Activated CD8-positive, alpha-beta T cell treated with anti-CD3 and anti-CD28 coated beads, Interleukin-2, amount 10 ng/mL, durations not matched to agents 7 days and 5 days (primary cell): ENCODE measurements at places on chromosomes 2 and 18. TPM values are rescaled to one million over a fixed set of nuclear protein-coding genes. Genes with fewer than 3 reads are reported as not detected.

Gene TSHZ1
- 16.8 TPM for total RNA-seq

Gene SERPINB5
- total RNA-seq, result not detected

Gene ZSCAN30
- total RNA-seq, result 18.3 TPM

Gene YWHAQ
- total RNA-seq, result 292 TPM

Gene TNFAIP6
- not detected for total RNA-seq

Gene KATNAL2
- 0.34 TPM for total RNA-seq

Gene ITGB6
- not detected for total RNA-seq

Gene GPN1
- 41.4 TPM for total RNA-seq

Gene CPO
- not detected for total RNA-seq

Gene SLC66A3
- 16.9 TPM for total RNA-seq

Gene GPR35
- 23.8 TPM for total RNA-seq

Gene RAD51AP2
- not detected for total RNA-seq

Gene CD8A
- total RNA-seq, result 667 TPM

Gene SMYD1
- not detected for total RNA-seq

Gene DSG2
- total RNA-seq, result 0.18 TPM

Gene RUFY4
- 0.55 TPM for total RNA-seq

Gene PLGLB2
- total RNA-seq, result 0.53 TPM

Gene LMAN1
- 59.1 TPM for total RNA-seq

Gene AGXT
- not detected for total RNA-seq

Gene HOXD1
- total RNA-seq, result not detected

Gene GRHL1
- 0.57 TPM for total RNA-seq

Gene C2orf80
- total RNA-seq, result not detected

Gene UGT1A5
- total RNA-seq, result not detected

Gene ANO7
- 0.31 TPM for total RNA-seq

Gene RGPD4
- not detected for total RNA-seq

Gene COLEC12
- not detected for total RNA-seq

Gene G6PC2
- total RNA-seq, result not detected

Gene KCNS3
- total RNA-seq, result not detected

Gene NOP58
- 120 TPM for total RNA-seq

Gene CCDC85A
- not detected for total RNA-seq

Gene NEU2
- not detected for total RNA-seq

Gene SLC4A5
- total RNA-seq, result 1.6 TPM

Gene AQP12A
- total RNA-seq, result not detected

Gene LIMS2
- total RNA-seq, result 38.3 TPM

Gene CCDC121
- total RNA-seq, result 1.6 TPM

Gene ANTXR1
- total RNA-seq, result not detected

Gene LIMS4
- 0.78 TPM for total RNA-seq

Gene ALPI
- total RNA-seq, result not detected

Gene CTDSP1
- 185 TPM for total RNA-seq

Gene ADD2
- total RNA-seq, result 14.2 TPM

Gene CCDC142
- 26.7 TPM for total RNA-seq

Gene SCN9A
- total RNA-seq, result 0.16 TPM

Gene ABCB11
- total RNA-seq, result 0.03 TPM

Gene PCARE
- not detected for total RNA-seq

Gene EGR4
- total RNA-seq, result not detected

Gene ODC1
- 54.4 TPM for total RNA-seq

Gene MYO3B
- 0.23 TPM for total RNA-seq

Gene MEIS1
- not detected for total RNA-seq

Gene FBXO36
- 1.0 TPM for total RNA-seq

Gene PRKAG3
- not detected for total RNA-seq

Gene EIF2AK2
- 117 TPM for total RNA-seq

Gene TNFRSF11A
- 4.0 TPM for total RNA-seq

Gene HJURP
- total RNA-seq, result 135 TPM

Gene OTX1
- not detected for total RNA-seq

Gene RTP5
- total RNA-seq, result not detected
